ENCODE measurements at places on chromosomes 1 and 21.

DNA sequence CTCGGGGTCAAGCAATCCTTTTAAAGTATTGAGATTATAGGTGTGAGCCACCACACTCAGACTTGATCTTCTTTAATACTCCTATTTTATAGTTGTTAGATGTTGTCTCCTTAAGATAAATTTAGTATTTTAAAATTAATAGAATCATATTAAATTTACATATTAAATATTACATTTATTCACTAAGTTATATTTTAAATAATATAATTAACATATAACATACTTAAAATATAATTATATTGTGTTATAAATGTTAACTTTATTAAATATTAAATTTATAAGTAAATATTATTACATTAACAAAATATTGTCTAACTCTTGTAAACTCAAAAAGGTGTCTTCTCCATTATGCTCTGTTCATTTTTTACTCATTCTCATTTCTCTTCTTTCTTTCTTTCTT is 675.9 kb upstream of the ADGRL4 start:
- DNase-seq = no peak

DNA sequence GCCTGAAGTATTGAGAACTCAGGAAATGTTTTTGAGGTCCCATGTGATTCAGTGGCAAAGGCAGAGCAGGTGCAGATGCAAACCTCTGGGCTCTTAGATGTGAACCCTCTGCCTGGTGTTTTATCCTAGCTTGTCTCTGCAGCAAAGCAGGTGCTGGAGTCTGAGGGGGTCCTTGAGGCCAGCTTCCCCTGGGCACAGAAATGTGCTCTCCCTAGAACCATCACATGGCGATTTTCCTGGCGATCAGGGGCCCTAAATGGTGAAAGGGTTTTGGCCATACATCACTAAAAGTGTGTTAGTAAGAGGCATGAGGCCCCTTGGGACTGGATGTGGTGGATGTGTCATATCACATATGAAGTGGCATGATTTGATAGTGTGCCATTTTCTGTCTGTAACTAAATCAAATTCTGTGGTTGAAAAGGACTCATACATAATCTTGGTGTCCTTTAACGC is 144.8 kb downstream of the ST6GALNAC3 start:
- no peak for DNase-seq

DNA sequence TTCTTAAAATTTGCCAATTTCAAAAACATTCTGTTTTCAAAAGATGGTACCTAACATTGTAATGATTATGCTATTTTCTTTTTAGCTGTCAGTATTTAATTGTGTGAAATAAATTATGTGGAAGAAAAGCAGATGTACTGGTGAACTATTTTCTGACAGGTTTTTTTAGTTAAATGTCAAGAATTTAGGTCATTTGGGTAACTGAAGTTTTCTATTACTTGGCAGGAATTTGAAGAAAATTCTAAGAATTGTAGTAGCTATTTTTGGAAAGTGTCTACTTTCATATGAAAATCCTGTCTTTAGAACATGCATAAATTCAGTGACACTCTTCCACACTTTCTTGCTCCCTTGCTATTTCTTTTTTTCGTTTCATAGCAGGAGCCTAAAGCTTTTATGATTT is 28.5 kb upstream of the PTPRC start:
- DNase-seq = no peak

- DNase-seq = peak; percentile 60
Measured at GRCh38 chr1:15684468-15685291, 560 bp downstream of the PLEKHM2 start.

DNA sequence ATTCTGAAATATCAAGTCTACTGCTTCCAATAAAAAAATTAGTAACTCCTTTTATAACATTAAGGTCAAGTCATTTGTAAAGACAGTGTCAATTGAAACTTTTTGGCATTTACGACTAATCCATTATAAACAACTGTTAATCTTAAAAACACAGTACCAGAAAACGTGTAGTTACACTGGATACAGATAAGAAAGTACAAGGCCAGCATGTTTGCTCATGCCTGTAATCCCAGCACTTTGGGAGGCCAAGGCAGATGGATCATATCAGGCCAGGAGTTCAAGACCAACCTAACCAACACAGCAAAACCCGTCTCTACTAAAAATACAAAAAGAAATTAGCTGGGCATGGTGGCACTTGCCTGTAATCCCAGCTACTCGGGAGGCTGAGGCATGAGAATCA is 29.4 kb downstream of the DENND1B start:
- DNase-seq = no peak

GRCh38 chr1:240495601-240496000 is 116.4 kb downstream of the GREM2 start:
- no peak for DNase-seq

DNA sequence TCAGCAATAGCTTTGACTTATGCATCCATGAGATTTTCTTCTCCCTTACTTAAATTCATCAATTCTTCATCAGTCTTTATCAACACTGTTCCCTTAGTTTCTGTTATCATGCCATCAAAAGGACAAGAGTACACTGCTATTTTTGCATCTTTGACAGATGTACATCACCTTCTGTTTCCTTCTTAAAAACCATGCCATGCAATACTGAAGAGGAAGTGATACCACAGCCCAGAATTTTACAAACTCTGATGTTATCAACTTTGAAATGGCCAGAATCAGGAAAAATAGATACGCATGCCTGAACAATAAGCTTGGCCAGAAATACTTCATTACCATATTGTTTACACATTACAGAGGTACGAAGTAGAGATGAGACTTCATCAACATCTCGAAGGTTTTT is 21.1 kb downstream of the FMO5 start:
- no peak for DNase-seq

DNA sequence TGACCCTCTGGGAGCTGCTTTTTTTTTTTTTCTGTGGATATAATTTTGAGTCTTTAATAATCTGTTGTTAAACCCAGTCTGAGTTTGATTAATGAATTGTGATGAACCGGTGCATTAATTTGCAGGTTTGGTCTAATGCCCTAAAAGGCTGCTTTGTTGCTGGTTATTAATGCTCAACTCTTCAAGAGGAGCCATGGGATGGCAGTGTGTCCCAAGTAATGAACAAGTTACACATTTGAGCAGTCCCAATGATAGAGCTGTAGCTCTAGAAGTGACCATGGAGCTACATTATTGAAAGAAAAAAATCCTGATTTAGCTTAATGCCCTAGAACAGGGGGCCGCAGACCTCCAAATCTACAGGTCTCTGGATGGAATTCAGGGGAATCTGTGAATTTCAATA is 53.1 kb downstream of the RWDD3 start:
- no peak for DNase-seq

DNA sequence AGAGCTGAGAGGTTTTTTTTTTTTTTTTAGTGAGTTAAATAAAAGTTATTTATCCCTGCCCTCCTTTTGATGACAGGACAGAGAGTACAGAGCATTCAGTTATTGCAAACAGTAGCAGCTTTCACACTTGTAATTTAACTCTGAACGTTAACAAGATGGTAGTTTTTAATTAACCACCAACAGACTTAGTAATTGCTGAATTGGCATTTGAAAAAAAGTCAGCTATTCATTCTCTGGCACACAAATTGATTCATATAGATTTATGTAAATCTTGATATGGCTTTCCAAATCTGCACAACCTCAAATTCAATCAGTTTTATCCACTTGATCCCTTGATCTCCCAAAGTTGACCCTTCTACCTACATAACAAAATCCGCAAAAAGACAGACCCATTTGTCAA is 918 bp downstream of the LEMD1 start:
- no peak for DNase-seq

GRCh38 chr1:10693497-10694273 is 102.8 kb downstream of the CASZ1 start:
- peak; percentile 11 for DNase-seq

- no peak for DNase-seq
Measured at GRCh38 chr1:157090771-157091170, 8.8 kb downstream of the ETV3L start.

- DNase-seq = no peak
Measured at GRCh38 chr1:49229555-49229954, 452.9 kb upstream of the BEND5 start.

DNA sequence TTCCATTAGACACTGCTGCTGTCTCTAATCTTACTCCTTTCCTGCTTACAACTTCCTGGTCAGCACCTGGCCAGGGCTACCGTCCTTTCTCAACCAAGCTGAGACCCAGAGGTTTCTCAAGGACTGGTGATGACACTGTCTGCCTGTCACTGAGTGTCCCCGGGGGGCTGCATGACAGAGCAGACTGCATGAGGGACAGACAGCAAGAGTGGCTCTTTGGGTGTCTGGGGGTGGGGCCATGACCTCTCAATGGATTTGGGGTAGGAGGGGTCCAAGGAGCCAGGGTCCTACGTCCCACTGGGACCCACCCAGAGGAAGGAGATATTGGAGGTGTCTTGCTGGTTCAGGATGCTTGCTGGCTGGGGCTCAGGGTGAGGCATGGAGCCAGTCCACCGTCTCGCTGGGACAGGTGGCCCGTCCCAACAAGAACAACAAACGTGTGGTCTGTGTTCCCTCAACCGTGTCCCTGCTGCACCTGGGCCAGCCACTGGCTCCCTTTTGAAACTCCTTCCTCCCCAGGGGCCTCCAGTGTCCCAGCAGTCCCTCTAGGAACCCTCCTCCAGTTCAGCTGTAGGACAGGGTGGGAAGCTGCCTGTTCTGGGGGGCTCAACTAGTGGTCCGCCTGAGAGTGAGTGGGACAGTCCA is 344.6 kb upstream of the AJAP1 start:
- no peak for DNase-seq
